ENCODE measurements at places on chromosomes 7 and 10.

GRCh38 chr10:99921948-99922347 lies 87.8 kb downstream of the DNMBP start:
- DNase-seq, result no peak

- DNase-seq, result no peak
Observed at GRCh38 chr7:31899356-31899927, 170.8 kb downstream of the PDE1C start.

GRCh38 chr10:35927341-35927740 lies 285.2 kb upstream of the FZD8 start:
- no peak for DNase-seq

DNA sequence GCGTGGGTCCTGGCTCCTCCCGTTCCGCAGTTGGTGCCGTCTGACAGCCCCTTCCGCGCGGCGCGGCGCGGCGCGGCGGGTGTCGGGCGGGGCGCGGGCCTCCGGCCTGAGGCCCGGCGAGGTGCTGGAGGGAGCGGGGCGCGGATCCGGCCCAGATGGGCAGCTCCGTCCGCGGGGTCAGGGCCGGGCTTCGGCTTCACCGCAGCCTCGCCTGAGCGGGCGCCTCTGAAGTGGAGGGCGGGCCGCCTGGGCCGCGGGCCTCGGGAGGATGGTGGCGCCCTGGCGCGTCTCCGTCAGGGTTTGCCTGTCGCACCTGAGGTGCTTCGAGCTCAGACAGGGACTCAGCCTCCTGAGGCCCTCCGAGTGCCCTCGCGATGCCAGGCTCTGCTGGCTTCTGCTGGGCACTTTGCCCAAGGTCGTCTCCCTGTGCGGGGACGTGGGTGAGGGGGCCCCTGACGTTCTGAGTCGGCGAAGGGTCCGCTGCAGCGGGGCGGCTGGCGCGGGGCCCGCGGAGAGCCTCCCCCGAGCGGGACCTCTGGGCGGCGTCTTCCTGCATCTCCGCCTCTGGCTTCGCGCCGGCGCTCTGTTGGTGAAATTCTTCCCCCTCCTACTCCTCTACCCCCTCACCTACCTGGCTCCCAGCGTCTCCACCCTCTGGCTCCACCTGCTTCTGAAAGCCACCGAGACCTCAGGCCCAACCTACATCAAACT lies 473 bp downstream of the ADCK2 start:
- DNase-seq, result peak; percentile 63

DNA sequence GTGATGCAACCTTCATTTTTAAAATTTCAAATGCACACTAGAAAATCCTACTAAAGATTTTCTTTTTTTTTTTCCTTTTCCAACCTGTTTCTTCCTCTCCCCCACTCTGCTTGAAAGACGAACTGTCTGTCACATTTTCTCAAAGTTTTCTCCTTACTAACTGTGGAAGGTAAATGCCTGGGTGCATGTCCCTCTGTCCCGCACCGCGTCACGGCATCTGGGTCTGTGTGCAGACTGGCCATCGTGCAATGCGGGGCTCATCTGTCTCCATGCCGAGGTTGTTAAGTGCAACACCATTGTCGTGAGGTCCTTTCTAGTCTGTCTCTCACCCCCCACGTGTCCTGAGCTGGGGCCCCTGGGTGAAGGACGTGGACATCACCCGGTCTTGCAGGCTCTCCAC lies 28.4 kb downstream of the PFKFB3 start:
- DNase-seq, result no peak

DNA sequence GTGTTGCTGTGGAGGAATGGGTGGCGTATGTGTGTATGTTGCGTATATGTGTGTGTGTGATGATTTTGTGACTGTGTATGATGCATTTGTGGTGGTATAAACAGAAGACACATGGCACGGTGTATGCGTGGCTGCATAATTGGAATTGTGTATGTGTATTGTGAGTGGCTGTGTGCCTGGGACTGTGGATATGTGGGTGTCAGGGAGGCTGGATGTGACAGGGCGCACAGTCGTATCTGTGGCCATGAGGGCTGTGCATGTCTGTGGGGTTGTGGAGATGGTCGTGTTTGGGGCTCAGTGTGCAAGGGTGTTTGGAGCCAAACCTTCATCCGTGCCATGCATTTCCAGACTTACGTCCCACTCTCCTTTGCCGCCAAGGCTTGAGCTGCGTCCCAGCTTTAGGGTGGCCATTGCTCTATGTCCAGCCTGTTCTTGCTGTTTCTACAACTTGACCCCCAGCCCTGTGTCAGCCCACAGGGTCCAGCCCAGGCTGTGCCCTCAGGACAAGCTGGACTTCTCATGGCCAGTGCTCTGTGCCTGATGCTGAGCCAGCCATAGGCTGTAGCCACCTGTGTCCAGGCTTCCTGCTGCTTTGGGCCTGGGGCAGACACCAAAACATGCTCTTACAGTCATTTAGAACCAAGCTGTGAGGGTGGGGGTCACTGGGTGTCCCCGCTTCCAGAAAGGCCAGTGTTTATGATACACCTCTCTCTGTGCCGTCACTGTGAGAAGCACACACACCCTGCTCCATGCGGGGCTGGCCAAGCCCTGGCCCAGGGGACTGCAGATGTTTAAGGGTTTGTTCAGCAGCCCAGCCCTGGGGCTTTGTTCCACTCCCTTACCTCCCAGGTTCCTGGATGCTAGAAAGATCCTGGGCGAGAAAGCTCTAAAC lies 127.6 kb downstream of the NEURL1 start:
- DNase-seq, result no peak

GRCh38 chr10:116961406-116962251 lies 43.4 kb downstream of the SHTN1 start:
- peak; percentile 97 for DNase-seq

DNA sequence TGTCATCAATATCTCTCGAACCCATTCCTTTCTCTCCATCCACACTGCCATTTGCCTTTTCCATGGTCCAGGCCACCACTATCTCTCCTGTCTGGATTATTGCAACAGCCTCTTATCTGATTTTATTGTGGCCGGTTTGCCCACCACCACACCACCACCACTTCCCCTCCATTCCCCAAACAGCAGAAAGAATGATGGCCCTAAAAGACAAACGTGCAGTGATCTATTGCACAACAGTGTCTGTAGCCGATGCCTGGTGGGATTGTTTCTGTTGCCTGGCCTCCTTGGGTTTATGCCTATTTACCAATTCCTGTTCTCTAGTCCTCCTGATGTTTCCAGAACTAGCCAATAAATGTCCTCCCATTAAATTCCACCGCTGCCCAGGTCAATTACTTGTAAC lies 10.2 kb upstream of the ST8SIA6 start:
- DNase-seq, result no peak

GRCh38 chr7:42014625-42015618 lies 222.1 kb downstream of the GLI3 start:
- DNase-seq, result no peak

DNA sequence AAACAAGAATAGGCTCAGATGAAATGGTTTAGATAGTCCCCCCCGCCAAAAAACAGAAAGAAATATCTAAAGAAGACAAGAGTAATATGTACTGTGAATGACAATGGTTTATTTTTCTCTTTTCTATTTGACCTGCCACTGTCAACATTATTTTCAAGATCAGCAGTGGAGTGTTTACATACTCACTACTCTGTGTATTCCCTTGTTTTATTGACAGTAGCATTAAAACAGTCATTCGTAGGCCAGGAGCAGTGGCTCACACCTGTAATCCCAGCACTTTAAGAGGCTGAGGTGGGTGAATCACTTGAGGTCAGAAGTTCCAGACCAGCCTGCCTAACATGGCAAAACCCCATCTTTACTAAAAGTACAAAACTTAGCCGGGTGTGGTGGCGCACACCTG lies 245.3 kb upstream of the SLC26A5 start:
- DNase-seq, result no peak

- DNase-seq, result no peak
Observed at GRCh38 chr10:133189726-133190125, 29.7 kb downstream of the KNDC1 start.

DNA sequence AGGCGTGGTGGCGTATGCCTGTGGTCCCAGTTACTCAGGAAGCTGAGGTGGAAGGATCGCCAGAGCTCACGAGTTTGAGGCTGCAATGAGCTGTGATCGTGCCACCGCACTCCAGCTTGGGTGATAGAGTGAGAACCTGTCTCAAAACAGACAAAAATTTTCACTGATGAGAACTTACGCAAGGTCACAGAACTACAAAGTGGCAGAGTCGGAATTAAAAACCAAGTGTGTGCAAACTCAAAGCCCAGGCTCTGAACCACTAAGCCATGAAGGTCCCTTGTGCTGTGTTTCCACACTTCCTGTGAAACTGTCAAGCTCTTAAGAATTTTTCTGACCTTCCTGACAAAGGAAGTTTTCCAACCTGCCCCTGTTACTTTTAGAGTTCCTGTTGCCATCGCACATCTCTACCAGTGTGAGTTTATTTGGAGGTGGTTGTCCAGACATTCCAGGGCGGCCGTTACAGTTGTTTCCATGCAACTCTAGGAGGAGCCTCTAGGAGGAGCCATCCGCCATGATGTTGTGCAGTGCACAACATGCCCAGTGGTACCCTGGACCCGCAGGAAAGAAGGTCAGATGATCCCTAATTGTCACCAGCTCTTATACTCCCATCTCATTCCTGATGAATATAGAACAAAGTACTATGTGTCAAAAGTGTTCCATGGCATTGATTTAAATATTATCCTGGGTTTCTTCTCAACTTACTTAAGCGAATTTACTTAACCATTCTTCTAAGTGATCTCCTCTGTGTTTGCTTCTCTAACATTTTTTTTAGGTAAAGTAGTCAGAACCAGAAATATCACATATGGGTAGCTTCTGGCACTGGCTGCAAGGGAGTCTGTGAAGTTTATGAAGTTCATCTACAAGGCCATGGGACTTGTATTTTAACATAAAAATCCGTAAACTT lies 49.0 kb upstream of the LYZL1 start:
- no peak for DNase-seq

GRCh38 chr7:39753823-39754325 lies 130.5 kb downstream of the RALA start:
- no peak for DNase-seq

DNA sequence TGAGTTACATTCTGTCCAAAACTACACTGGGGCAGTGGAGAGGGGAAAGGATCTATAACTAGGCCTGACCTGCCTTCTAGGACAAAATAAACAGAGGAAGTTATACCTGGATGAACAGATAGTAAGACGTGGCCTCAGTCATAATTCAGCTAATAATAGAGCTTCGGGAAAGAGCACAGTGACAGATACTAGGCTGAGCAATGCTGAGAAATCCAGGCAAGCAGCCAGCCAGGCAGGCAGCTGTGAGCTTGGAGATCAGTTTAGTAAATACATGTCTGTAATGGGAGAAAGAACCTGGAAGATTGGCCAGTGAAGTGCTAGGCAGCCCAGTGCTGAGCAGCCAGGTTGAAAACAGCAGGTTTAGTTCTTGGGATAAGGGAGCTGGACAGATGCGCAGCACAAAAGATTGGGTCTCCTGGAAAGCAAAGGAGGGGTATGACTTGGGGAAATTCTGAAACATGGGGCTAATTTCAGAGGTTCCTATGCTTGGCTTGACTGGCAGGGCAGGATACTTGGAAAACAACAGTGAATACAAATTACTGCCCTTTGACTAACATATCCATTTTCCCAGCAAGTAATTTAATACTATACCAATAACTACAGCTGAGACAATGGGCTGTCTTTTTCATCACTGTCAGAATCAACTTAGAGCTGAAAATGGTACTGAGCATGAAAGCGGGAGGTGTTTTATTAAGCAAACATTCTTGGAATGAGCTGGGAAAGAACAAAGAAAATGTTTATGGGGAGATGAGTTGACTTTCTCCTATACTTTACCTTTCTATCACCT lies 140.8 kb downstream of the DGKB start:
- peak; percentile 33 for DNase-seq

GRCh38 chr7:116228241-116228640 lies 17.9 kb downstream of the TES start:
- no peak for DNase-seq

DNA sequence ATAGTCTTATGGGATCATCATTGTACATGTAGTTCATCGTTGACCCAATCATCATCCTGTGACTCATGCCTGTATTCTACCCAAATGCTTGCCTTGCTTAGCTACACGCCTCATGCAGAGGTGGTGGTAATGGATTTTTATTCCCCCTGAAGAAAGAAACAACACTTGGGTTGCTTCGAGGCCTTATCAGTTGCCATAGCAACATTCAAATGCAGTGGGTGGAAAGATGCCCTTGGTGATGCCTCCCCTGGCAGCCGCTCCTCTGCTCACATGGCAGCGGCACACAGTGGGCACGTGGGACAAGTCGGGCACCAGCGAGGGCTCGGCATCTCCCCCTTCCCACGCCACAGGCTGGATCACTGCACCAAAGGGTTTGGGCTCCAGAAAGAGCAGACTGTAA lies 54.0 kb upstream of the NMT2 start:
- DNase-seq, result peak; percentile 83

DNA sequence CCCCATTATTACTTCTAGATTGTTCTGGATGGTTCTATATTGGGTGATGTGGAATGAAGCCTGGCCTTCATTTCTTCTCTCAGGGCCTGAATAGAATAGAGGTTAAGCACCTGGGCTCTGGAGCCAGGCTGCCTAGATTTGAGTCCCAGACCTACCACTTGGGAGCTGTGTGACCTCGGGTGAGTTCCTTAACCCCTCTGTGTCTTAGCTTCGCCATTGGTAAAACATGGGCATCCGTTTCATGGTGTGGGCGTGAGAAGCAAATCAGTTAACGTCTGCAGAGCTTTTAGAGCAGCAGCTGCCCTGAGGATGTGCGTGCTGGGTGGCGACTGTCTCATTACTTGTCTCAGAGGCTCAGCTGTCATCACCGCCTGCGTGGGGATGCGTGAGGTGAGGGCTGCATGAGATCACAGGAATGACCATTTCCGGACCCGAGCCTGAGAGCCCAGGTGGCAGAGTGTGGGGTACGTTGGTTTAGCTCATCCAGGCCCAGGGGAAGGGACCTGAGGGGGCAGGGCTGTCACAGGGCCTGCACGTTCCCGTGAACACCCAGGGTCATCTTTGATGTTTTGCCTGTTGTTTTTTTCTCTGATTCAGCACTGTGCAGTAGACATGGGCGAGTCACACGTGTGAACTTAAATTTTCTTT lies 9.7 kb downstream of the AGAP3 start:
- no peak for DNase-seq

- no peak for DNase-seq
Observed at GRCh38 chr10:105770524-105771212, 1129.6 kb downstream of the SORCS3 start.

- DNase-seq, result no peak
Observed at GRCh38 chr10:7407368-7408290, 3.2 kb downstream of the SFMBT2 start.

- no peak for DNase-seq
Observed at GRCh38 chr7:29894256-29894655, 87.9 kb downstream of the WIPF3 start.
